CD4-positive, alpha-beta T cell treated with Interleukin-17A for 1 hour (primary cell): ENCODE measurements at places on chromosomes 3 and 15.
A peak's percentile ranks its signal among the peaks of the same experiment; 100 is the strongest.

DNA sequence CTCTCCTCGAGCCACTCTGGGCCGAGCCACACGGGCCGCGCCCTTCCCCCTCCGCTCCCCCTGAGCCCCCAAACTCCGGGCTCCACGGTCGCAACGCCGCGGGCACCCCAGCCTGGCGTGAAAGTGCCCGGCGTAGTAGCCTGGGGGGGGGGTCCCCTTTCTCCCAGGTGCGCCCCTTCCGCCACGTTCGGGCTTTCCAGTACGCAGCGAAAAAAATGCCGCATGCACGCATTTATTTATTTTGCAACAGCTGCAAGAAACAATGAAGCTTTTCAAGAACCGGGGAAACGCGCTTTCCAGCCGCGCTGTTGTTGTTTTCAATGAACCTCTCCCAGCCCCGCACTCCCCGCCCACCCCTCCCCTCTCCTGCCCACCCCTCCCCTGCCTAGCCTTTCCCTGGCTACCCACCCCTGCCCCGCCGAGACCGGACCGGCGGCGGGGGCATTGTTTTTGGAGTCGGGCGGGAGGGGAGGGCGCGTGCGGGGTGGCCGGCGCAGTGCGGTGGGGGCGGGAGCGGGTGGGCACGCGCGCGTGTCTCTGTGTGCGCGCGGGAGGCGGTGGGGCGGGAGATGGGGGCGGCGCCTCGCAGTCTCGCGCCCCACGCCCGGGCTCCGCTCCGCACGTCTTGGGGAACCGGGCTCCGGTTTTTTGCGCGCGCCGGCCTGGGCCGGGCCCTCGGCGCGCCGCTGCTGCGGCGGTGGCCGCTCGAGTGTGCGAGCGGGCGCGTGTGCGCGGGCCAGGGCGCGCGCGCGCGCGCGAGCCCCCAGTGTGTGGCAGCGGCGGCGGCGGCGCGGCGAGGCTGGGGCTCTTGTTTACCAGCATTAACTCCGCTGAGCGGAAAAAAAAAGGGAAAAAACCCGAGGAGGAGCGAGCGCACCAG, at the start of gene IGF1R:
Gene IGF1R, plus strand, starts transcription at position 766 of the 880 bp plus-strand sequence. CDS start 1,043 bp downstream, outside the sequence.
- peak; percentile 87 for DNase-seq

DNA sequence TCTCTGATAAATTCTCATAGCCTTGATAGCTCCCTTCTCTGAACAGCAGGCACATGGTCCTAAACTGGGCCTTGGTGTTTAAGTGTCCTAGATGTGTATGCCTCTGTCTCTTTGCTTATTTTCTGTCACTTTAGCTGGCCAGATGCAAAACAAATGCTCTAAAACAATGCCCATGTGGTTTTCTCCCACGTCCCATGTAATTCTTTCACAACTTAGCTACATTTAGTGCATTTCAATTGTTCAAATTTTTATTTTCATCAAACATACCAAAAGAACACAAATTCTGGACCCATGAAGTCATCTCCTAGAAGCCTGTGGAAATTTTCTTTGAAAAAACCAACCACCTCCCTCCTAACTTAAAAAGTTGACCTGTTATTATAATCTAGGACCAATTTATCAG, 491.3 kb upstream of the AGTR1 start:
- no peak for DNase-seq

- DNase-seq, result no peak
These were observed 544.1 kb downstream of the TUSC7 start for GRCh38 chr3:117253636-117254035.

- DNase-seq, result no peak
These were observed 48.0 kb upstream of the MEX3B start for GRCh38 chr15:82093774-82094211.

DNA sequence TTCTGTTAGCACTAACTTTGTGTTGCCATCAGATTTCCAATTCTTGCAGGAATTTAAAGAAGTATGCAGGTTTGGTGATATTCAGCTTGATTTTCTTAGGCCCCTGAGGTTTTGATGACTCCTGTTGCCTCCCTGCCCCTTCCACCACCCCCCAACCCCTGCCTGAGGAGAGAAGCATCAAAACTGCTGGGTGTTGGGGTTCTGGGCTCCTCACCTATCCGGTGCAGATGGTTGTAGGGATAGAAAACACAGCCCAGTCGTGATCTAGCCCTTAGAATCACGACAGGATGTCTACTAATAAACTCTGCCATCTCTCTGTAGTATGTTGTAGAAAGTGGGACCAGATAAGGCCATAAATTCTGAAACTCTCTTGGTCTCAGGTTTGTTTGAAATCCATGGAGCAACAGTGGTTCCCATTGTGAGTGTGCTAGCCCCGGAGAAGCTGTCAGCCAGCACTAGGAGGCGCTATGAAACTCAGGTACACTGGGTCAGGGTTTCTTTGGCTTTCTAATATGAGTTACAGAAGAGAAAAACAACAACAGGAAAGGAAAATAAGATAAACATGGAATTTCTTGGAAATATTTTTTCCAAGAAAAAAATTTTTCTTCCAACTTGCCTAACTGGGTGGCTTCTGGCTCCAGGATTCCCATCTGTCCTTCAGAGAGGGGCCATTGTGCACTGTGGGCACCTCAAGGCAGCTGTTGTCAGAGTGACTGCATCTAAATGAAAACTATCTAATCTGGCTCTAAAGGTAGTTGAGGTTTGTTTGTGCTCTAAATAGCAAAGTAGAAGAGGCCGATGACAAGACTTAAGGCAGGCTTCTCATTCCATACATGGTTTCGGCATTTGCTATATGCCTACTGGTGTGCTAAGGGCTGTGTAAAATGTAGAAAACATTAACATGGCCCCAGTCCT, 8.7 kb downstream of the SRP14 start:
- DNase-seq, result peak; percentile 25

DNA sequence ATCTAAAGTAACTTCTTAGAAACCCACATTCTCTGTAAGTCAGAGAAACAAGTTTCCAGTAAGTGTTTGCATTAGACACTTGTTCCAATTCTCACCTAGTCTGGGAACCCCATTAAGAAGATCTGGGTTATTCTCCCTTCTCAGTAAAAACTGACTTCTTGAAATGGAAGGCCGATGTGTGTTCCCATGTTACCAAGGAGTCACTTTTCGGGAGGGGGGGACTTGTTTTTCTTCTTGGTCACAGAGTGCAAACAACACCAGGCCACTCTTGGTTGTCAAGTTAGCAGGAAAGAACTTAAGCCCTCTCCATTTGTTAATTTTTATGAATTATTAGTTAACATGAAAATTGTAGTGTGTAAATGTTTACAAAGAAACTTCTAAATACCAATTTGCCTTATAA, 55.6 kb downstream of the ITPR1 start:
- no peak for DNase-seq

GRCh38 chr3:40793730-40794129, 269.0 kb downstream of the ZNF621 start:
- no peak for DNase-seq

DNA sequence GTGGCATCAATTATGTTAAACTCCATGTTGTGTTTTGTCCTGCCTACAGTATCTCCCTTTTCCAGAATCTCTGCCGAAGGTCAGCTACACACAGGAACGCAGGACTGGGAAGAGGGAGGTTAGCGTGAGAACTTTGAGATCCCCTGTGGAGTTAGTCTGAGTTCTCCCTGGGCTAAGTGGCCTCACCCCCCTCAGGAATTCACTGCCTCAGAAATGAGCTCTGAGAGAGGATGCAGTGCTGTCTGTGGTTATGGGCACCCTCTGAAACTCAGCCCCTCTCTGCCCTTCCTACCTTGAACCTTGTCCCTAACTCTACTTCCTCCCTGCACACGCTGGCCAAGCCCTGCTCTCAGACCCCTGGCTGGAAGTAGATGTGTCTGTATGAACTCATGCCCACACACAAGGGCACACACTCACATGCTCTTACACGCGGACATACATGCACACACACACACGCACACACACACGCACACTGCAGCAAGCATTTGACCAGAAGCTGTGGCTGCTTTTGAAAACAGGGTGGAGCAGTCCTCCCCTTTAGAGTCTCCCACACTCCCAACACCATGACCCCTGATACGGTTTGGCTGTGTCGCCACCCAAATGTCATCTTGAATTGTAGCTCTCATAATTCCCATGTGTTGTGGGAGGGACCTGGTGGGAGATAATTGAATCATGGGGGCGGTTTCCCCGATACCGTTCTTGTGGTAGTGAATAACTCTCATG, 5.3 kb upstream of the VIPR1 start:
- no peak for DNase-seq

GRCh38 chr3:143674100-143674968, 173.9 kb downstream of the SLC9A9 start:
- peak; percentile 82 for DNase-seq

GRCh38 chr3:72798552-72799195, 49.6 kb downstream of the SHQ1 start:
- DNase-seq, result no peak

DNA sequence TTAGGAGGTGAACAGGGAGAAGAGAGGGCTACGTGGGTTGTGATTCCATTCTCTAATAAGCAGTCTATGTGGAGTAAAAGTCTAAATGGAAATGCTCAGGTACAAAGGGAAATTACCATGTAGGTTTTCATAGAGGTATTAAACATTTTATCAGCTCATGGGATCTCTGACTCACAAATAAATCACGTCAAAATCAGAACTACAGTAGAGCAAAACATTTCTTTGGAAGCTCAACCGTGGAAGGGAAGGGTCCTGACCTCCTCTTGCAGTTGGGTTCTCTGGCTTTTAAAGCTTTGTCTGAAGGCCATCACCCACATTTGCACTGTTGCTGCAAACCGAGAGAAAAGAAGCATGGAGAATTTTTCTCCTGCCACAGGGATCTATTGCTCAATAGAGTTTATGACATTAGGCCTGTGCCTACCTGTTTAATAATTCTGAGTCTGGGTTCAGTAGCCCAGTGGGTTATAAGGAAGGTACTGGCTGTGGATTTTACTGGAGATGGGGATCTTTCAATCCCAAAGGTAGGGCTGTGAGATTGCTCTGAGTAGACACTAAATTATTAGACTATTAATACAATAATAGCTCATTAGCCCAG, 24.2 kb upstream of the PGPEP1L start:
- DNase-seq, result no peak

DNA sequence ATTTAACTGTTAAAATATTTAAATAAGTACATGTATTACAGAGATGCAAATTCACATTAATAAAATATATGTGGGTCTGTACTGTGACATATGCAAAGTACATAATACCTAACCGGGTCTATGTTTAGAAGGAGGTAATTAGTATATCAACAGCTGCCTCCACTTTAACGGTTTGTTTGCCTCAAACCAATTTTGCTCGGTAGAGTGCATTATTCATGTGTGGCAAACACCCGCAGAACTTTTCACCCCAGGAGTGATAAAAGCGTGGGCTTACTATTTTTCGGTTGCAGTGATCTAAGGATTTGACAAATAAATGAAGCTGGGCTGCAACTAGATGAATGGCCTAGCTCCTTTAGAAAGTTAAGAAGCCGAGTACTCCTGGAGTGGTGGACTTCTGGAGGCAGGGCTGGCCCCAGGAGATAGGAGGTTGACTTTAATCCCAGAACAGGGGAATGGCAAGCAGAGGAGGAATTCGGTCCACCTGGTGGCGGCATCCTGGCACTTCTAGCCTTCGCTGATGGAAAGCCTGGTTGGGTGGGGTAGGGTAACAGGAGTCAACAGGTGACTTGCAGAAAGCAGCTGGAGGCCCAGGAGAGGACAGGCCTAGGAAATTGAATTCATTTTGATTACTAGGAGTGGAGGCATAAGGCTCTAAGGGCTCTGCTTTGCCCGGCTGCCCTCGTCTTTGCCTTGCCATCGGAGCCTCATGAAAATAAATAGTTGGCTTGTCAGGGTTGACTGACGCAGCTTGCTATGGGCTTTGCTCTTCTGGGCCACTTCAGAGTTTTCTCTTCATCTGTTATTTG, 2.4 kb downstream of the SLCO3A1 start:
- peak; percentile 31 for DNase-seq

GRCh38 chr3:61194892-61195538, 56.2 kb downstream of the FHIT start:
- DNase-seq, result no peak

DNA sequence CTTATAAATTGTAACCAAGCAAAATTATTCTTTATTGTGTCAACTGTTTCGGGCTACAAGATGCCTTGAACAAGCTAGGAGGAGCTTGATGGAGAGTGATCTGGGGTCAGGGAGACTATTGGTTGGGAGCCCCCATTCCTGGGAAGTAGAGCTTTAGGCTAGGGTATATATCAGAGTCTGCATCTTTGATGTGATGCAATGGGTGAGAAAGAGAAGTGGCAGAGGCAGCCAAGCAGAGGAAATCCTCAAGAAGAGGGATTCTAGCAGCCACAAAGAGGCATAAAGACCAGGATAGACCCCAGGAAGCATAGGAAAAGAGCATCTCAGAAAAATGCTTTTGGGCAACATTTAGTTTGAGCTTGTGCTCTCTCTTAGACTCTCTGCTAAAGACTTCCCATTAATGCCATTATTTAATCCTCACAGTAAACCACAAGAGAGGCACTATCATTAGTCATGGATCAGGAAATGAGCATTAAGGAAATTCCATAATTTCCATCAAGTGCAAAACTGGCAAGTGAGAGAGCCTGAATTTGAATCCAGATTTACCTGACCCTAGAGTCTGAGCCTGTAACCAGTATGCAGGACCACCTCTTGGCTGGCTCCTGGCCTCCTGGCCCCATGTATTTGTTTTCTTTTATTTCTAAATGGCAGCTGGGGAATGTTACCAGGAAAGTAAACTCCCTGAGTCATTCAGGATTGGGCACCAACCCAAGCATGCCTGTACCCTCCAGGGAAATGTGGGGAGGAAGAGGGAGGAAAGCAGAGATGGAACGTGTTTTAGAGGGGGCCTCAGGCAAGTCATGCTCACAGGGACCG, 118.7 kb downstream of the RPL22L1 start:
- DNase-seq, result no peak
